ENCODE measurements at places on chromosomes 11 and 22.

DNA sequence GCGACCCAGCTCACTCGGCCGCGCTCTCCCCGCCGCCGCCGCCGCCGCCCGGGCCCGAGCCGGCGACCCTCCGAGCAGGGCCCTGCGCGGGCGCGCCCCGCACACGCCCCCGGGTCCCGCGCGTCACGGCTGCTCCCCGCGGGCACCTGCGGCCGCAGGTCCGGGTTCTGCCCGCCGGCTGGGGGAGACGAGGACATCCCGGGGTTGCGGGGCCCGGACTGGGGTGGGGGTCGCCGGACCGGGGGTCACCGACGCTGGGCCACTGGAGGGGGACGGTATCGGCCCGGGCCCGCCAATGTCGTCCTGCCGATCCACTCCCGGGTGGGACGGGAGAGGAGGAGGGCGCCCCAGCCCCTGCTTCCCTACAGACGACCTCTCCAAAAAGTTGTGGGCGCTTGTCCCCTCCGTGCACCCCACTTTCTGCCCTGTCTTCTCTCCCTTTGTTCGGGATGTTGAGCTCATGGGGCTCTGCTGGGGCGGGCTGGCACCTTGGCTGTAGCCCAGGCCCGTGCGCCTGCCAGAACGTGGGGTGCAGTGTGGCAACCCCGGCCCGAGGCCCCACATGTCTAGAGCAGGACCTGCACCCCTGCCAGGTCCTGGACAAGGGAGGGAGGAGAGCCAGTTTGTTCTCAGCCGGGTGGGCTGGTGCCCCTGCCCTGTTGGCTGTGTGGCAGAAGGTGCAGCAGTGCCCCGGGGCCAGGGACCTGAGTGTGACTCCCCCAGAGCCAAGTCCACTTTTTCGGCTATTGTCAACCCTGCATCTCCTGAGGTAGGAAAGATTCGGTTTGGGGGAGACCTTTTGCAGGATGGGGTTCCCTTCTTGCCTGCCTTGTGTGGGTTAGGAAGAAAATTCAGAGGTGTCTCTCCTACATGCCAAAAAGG lies 40.2 kb upstream of the CELSR1 start:
- no peak for DNase-seq

GRCh38 chr11:69594481-69594880 lies 46.5 kb upstream of the CCND1 start:
- DNase-seq = no peak

DNA sequence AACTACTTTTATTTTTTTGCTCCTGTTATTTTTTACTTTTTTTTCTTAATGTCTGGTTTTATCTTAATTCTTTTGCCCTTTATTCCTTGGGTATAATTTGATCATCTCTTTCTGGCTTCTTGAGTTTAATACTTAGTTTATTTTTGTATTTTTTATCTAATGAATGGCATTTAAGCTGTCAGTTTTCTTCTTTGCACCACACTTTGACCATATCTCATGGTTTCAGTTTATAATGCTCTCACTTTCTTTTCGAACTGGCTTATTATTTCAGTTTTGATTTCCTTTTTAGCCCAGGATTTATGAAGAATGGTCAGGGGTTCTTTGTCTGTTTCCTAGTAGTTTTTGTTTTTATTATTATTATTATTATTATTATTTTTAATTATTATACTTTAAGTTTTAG lies 48.3 kb downstream of the QSER1 start:
- DNase-seq = no peak

DNA sequence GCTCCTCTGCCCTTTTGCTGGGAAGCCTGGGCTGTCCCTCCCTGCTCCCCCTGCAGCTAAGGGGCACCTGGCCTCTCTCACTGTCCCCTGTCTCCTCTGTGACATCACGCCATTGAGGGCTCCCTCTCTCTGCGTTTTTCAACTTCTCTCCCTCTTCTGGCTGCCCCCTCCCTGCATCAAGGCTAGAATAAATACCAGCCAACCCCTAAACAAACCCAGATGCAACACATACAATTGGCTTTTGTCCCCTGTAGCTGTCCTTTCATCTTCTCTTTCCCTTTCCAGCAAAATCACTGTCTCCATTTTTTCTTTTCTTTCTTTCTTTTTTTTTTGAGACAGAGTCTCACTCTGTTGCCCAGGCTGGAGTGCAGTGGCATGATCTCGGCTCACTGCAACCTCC lies 3.3 kb upstream of the MIEF1 start:
- DNase-seq = no peak

DNA sequence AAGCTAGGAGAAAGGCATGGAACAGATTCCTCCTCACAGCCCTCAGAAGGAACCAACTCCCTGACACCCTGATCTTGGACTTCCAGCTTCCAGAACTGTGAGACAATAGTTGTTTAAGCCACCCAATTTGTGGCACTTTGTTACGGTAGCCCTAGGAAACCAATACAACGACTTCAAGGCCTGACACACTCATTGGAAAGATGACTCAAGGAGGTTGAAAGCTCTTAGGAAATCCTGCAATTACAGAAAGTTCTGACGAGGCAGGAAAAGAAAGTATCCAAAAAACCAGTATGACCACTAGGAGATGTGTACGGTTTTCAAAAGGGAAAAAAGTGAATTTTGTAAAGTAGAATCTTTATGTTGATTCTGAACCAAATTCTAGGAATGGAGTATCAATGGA lies 161.4 kb downstream of the SWAP70 start:
- DNase-seq = peak; percentile 73

DNA sequence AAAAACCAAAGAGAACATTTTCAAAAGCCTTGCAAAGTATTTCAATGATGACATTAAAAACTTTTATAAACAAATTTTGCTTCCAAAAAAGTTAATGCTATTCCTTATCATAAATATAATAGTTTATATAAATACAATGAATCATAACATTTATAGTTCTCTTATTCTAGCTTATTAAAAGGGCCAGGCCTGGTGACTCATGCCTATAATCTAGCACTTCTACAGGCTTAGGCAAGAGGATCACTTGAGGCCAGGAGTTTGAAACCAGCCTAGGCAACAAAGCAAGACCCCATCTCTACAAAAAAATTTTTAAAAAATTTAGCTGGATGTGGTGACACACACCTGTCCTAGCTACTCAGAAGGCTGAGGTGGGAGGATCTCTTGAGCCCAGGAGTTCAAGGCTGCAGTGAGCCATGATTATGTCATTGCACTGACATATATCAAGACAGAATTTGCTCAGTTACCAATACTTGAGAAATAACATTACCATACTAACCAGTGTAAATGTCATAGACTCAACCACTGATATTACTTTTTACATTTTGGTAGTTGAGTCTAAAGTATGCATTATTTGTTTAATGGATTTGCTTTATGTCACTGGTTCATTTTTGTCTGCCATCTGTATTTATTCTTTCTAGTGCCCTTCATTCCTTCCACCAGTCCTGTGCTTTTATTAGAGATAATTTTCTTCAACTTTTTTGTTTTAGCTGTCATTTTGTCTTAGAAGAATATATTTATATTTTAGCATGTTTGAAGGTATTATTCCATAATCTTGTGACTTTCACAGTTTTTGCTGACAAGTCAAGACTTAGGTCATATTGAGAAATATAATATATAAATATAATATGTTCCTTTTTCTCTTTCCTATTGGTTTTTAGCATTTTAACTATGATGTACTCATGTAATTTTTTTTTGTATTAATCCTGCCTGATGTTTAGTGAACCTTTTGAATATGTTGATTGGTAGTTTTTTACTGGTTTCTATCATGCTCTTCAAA lies 56.2 kb downstream of the CYP2R1 start:
- DNase-seq = no peak

GRCh38 chr11:35343033-35343598 lies 76.2 kb downstream of the SLC1A2 start:
- no peak for DNase-seq

- DNase-seq = peak; percentile 44
Measured at GRCh38 chr11:71927820-71928736, at the start of gene XNDC1N. Gene XNDC1N, minus strand, starts transcription at chr11:71928594. Its CDS starts 5,241 bp downstream, at chr11:71923353.

- DNase-seq = no peak
Measured at GRCh38 chr22:32544953-32545558, 70.4 kb downstream of the FBXO7 start.

DNA sequence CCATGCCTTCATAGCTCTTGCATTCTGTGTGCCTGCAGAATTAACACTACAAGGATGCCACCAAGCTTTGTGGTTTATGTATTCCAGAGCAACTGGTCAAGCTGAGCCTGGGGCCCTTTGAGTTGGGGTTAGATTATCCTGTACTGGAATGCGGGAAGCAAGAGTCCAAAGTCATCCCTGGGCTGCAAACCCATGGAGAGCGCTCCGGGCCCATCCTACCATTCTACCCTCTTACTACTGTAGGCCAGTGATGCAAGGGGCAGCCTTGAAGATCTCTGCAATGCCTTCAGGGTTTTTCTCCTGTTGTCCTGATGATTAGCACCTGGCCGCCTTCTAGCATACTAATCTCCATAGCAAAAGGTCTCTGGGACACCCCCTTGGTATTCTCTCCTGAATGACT lies 51.3 kb downstream of the TUG1 start:
- no peak for DNase-seq

GRCh38 chr11:128236506-128237498 lies 350.6 kb downstream of the ETS1 start:
- DNase-seq = no peak

- no peak for DNase-seq
Measured at GRCh38 chr11:27174672-27175210, 134.1 kb downstream of the BBOX1 start.

DNA sequence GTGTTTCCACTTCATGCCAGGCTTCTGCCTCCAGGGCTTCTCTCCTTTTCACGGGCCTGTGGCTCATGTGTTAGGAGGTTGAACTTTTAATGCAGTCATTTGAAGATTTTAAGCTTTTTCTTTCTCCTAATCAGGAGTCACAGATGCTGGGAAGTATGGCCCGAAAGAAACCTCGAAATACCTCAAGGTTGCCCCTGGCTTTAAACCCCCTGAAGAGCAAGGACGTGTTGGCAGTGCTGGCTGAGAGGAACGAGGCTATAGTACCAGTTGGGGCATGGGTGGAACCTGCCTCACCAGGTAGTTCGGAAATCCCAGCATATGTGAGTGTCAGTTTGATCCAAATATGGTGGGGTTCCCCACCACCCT lies 571 bp downstream of the CCDC15 start:
- no peak for DNase-seq

GRCh38 chr11:12005476-12005875 lies 3.0 kb downstream of the DKK3 start:
- no peak for DNase-seq

GRCh38 chr11:61528114-61528513 lies 19.6 kb downstream of the LRRC10B start:
- no peak for DNase-seq

DNA sequence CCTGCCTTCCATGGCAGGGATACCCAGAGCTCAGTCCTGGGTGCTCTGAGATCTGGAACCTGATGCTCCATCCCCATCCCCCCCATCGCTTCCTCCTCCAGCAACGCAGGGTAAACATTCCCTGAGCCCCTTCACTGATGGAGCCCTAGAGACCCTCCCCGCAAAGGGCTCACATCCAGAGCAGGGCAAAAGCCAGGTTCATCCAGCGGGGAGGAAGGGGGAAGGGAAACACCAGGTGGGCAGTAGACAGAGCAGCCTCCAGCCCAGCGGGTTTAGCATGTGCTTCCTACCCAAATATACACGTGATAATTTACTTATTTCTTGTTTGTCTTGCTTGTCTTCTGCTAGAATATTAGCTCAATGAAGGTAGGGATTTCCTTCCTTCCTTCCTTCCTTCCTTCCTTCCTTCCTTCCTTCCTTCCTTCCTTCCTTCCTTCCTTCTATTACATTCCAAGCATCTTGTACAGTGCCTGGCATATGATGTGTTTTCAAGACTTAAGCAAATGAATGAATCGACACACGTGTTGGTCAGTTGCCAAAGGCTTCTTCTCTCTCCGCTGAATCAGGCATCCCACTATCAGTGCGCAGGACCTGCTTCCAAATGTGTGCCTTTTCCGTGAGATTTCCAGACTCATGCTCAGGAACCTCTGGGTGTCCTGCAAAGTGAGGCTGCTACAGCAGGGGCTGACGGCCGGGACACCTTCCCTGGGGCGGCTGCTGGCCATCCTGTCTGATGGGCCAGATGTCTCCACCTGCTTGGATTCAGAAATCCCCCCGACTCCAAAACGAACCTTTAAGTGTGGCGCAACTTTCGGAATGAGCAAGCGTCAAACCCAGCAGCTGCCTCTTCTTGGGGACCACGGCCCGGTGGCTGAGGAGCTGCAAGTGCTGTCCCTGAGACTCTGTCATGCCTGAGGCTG lies 955.1 kb downstream of the BRD1 start:
- DNase-seq = no peak

DNA sequence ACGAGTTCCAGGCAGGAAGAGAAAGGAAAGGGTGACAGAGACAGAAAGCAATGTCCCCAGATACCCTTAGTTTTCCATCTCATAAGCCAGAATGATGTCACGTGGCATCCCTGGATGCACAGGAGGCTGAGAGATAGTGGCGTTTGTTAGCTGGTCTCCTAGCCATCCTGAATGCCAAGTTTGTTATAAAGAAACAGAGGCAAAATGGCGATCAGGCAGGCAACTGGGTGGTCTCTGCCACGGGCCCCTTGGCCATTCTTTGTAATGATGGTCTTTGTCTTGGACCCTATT lies 5.3 kb downstream of the SMIM38 start:
- no peak for DNase-seq

DNA sequence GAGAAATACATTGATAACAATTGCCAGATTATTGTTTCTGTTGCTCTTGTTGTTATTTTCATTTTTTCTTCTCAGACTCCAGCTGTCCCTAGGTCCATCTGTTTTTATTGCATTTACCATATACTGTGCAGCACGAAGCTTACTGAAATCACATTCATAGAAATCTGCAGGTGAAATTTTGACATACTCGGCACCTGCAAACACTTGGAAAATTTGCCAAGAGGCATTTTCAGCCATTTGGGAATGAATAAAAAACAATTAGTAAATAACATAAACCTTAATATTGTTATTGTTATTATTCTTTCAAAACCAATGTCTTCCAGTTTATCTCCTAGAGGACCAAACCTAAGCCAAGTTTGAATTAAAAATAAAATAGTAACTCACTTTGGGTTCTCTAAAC lies 2357.2 kb downstream of the LRRC4C start:
- no peak for DNase-seq

- no peak for DNase-seq
Measured at GRCh38 chr22:41925783-41926460, 684 bp downstream of the TNFRSF13C start.

DNA sequence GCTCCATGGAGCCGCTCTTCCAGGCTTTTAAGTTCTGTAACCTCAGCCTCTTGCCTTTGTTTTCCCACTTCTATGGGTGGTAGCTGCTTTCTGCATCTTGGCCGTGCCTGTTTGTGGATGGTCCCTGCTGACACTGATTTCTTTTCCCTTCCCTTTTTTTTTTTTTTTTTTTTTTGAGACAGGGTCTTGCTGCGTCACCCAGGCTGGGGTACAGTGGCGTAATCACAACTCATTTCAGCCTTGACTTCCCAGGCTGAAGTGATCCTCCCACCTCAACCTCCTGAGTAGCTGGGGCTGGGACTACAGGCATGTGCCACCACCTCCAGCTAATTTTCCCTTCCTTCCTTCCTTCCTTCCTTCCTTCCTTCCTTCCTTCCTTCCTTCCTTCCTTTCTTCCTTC lies 57.7 kb upstream of the EP300 start:
- DNase-seq = no peak

Data from AG09309 (cell line).